NCI-H510A treated with DMSO at 0.1 percent for 48 hours (cell line): ENCODE measurements at places on chromosomes 6 and 20.
A peak's percentile ranks its signal among the peaks of the same experiment; 100 is the strongest.

DNA sequence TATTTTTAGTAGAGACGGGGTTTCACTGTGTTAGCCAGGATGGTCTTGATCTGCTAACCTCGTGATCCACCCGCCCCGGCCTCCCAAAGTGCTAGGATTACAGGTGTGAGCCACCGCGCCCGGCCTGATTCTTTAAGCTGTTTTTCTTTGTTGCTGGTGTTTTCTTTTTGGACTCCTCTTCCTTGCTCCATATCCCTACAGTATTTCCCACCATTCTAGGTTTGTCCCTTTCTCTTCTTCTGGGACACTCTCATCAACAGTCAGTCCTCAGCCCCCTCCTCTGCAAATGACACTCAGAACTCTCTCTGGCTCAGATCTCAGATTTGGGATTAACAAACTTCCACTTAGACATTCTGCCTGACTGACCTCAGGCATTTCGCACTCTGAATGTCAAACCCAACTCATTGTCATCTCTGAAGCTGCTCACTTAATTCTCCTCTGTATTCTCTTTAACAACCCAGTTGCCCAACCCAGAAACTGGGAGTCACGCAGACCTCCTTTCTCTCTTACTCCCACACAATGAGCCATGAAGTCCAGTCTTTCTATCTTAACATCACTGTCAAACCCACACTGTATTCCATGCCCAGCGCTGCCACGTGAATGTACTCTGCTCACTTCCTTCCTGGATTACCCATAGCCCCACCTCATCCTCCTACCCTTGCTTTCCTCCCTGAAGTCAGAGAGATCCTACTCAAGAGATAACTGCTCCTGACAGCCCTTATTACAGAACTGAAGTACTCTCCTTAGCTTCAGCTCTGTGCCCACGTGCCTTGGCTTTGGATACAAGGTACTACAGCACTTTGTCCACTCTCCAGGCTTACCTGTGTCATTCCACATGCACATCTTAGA lies 2.6 kb downstream of the MPIG6B start:
- DNase-seq = no peak

DNA sequence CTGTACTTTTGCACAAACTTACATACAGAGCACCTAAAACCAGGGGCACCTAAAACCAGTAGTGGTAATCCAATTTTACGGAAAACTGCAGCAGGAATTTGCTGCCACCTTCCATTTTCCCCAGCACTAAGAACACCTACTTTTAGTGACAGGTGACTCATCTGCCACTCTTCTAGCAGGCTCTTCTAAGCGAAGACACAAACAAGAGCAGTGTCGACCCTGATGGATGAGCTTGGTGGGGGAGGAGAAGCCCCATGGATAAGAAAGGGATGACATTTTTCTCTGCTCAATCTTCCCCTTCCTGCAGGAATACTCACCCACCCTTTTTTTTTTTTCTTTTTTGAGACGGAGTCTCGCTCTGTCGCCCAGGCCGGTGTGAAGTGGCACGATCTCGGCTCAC lies 116.9 kb downstream of the GMPR start:
- DNase-seq = no peak

GRCh38 chr6:84055647-84056046 lies 22.1 kb downstream of the MRAP2 start:
- DNase-seq = no peak

- no peak for DNase-seq
Observed at GRCh38 chr20:21017528-21018085, 88.6 kb downstream of the LINC00237 start.

DNA sequence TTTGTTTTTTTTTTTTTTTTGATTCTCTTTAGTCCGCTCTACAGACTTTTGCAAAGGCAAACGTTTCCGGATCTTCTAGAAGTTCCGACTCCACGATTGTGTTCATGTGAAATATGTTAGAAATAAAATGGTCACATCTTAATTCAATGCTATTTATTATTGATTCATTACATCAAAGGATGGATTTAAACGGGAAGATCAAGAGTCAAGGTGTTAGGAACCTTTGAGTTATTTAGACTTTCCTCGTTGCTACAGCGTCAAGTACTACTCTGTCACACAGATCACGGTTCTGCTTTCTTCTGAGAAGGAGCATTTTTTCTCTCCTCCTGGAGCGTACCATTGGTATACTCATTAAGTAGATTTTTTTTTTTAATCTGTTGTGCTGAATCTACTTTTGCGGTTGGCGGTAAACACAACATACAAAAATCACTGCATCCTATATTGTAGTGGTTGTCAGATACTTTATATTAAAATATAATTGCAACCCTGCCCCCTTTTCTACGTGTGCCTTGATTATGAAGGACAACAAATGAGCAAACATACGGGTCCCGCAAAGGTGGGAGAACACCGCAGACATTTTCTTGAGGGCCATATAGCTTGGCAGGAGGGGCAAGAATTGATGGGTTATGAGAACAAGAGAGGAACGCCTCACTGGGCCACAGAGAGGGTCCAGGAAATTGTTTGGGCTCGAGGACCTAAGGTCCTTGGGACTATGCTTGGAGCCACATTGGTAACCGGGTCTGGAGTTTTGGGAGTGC lies 17.5 kb downstream of the HMGN4 start:
- peak; percentile 74 for DNase-seq

DNA sequence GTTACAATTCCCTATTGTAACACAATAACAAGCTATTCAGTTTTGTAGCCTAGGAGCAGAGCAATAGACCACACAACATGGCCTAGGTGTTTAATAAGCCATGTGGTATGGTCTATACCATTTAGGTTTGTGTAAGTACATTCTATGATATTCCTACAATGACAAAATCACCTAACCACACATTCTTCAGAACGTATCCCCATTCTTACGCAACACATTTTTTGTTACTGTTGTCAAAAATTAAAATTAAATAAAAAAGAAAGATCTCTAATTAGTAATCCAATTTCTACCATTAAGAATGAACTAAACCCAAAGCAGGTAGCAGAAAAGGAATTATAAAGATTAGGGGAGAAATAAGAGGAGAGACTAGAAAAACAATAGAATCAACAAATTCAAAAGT lies 44.0 kb downstream of the RANBP9 start:
- no peak for DNase-seq

GRCh38 chr20:20201639-20202038 lies 149.3 kb downstream of the CFAP61 start:
- no peak for DNase-seq

GRCh38 chr6:45002390-45003105 lies 325.6 kb upstream of the RUNX2 start:
- DNase-seq = no peak

DNA sequence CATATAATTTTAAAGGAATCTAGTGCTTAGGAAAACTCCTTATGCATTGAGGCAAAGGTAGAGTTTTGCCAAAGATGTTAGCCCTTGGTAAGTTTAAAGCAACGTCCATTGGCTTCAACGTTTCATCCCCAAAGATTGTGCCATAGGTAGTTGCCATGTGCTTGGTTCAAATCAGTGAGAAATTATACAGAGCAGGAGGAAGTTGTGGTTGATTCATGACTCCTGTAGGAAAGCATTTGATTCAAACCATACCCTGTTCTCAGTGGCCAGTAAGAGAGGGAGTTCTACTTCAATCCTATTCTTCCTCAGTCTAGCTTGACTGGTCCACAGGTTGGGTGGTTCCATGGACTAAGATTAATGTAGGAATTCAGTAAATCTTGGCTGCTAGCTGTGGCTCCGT lies 535.6 kb downstream of the QKI start:
- DNase-seq = no peak

DNA sequence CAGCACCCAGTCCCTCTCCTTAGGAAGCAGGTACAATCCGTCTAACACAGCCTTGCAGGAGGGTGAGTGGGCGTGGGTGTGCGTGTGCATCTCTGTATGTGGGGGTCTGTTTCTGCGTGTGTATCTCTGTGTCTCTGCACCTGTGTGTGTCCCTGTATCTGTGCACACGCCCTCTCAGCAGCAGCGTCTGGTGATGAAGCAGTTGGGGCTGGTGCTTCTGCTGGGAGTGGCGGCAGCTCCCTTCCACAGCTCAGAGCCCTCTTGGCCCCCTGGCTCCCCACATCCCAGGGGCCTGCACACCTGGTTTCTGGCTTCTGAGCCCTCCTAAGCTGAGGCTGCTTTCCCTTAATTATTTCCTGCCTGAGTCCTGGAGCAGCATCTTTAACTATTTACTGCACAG lies 49.5 kb upstream of the CCDC167 start:
- DNase-seq = no peak

DNA sequence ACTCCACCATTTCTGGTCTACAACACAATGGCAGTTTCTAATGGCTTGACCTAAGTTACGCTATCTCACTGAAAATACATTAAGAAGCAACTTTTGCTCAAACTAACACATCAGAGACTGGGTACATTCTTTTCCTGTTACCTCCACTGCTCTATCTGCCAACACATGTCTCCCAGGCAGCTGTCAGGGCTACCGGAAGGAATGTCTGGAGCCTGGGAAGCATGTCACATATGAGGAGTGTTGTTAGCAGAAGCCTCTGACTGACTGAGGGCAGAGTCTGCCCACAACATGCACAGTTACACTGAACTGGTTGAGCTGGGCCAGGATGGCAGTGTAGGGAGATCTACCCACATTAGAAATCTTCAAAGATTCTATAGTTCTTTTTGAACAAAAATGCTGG lies 264.5 kb downstream of the KIF16B start:
- no peak for DNase-seq

GRCh38 chr6:16592223-16592911 lies 168.9 kb downstream of the ATXN1 start:
- DNase-seq = no peak

DNA sequence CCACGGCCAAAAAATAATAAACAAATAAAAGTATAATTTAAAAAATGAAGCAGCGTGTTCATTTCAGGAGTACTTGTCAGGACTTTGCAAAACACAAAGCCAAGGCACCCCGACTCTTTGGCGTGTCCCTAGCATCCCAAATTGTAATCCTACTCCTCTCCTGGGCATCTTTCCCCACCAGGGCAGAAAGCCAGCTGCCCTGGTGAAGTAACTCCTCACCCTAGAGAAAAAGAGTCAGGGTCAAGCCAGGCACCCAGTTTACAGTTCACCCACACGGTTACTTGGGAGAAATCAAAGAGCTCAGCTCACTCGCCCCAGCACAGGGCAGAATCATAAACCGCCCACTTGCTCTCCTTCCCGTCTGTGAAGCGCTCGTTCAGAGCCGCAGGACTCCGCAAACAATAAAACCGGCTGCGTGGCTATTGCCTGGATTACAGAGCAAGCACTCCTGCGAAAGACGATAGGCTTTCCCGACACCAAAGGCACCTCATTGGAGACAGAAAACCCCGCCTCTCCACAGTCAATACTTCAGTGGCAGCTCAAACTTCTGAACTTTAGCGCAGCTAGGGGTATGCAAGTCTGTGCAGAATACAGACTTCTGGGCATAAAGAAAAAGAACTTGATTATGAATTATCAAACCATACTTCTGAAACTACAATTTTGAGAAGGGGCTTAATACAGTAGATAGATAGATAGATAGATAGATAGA lies 73.0 kb upstream of the NHSL1 start:
- DNase-seq = peak; percentile 90

DNA sequence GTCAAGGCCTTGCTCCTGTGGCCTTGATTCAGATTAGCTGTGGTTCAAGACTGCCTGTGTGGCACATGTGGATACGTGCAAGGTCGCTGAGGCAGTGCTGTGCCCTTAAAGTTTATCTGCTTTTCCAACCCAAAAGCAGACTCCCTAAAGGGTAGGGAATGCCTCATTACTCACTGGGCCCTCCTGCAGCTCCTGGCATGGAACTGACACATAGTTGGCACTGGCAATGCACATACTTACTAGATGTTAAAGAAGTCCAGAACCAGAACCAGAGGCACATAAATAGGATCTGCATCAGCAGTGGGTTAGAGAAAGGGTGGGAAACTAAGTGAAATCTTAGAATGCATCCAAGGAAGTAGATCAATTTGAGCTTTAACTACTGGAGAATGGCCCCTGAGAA lies 90.6 kb upstream of the MLN start:
- no peak for DNase-seq

- DNase-seq = no peak
Observed at GRCh38 chr6:113364766-113365165, 492.4 kb upstream of the MARCKS start.

GRCh38 chr6:11644071-11644470 lies 106.5 kb downstream of the TMEM170B start:
- DNase-seq = no peak

- peak; percentile 13 for DNase-seq
Observed at GRCh38 chr6:18527836-18528743, 140.9 kb downstream of the RNF144B start.

GRCh38 chr20:24148372-24148771 lies 159.8 kb upstream of the GGTLC1 start:
- DNase-seq = no peak
